ENCODE measurements at places on chromosomes 1 and 21. TPM values are rescaled to one million over a fixed set of nuclear protein-coding genes. Genes with fewer than 3 reads are reported as not detected.

Gene ARHGAP30
- not detected for total RNA-seq

Gene LY9
- not detected for total RNA-seq

Gene CD2
- total RNA-seq: not detected

- no peak for DNase-seq
Observed at GRCh38 chr1:59007820-59008598, 224.2 kb upstream of the JUN start.

- DNase-seq: no peak
Observed at GRCh38 chr1:108829498-108829916, 27.4 kb downstream of the AKNAD1 start.

GRCh38 chr1:192045131-192045530, 113.1 kb upstream of the RGS18 start:
- DNase-seq: no peak

- no peak for DNase-seq
Observed at GRCh38 chr1:11463177-11463576, 15.8 kb upstream of the DISP3 start.

Gene PROK1
- total RNA-seq: not detected

GRCh38 chr1:181179279-181179986, 90.9 kb downstream of the IER5 start:
- no peak for DNase-seq

Gene CHIA
- total RNA-seq: not detected

GRCh38 chr1:162703708-162704107, 71.4 kb downstream of the DDR2 start:
- no peak for DNase-seq

Gene FCRLB
- total RNA-seq: 3.0 TPM

DNA sequence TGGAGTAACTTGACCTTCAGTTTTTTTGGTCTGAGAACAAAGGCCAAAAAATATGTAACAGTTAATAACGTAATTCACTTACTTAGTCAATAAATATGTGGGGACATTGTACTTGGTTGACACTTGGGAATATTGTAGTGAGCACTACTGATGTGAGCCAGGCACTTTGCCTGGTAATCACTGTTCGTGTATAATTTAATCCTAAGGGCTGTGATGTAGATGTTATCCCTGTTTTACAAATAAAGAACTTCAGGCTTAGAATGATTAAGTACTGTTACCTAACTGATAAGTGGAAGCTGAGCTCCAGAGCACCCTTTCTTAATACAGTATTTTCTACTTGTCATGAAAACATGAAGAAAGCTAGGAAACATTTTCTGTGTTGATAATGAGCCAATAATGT, 28.0 kb downstream of the PTBP2 start:
- DNase-seq: no peak

DNA sequence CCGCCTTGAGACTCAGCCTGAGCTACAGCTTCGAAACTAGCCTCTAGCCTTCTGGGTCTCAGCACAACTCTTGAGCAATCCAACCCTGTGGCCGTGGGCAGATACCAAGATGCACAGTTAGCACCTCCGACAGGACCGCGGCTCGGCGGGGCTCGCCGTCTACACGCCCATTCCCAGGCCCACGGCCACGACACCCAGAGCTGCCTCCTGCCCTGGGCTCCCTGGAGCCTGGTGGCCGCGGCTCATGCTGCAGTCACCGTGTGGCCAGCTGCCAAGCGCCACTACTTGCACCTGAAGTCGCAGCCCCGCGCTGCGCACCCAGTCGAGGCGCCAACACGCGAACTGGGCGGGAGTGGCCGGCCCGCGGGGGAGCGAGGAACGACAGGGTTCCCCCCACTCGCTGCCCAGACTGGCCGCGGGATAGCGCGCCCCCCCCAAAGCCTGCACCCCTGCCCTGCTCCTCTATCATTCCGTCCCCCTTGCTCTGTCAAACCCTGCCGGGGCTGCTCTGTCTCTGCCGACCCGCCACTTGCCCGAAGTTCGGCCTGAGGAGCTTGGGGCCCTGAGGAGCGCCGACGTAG, 729 bp upstream of the CDCA8 start:
- DNase-seq: no peak

GRCh38 chr1:218852527-218852926, 321.2 kb upstream of the LYPLAL1 start:
- no peak for DNase-seq

All from glomerular endothelial cell (primary cell).